ENCODE measurements at places on chromosomes 1 and 21. TPM values are rescaled to one million over a fixed set of nuclear protein-coding genes. Genes with fewer than 3 reads are reported as not detected.

GRCh38 chr1:116487583-116487982 is 83.2 kb downstream of the CD58 start:
- no peaks in the 10 kb centered on the region for H3K27me3 ChIP-seq
- DNase-seq, result no peak
- H3K36me3 ChIP-seq, result no peaks in the 10 kb centered on the region
- H3K4me1 ChIP-seq, result peaks cover 4% of the 10 kb centered on the region
- no peak overlapping the region for H3K4me3 ChIP-seq

DNA sequence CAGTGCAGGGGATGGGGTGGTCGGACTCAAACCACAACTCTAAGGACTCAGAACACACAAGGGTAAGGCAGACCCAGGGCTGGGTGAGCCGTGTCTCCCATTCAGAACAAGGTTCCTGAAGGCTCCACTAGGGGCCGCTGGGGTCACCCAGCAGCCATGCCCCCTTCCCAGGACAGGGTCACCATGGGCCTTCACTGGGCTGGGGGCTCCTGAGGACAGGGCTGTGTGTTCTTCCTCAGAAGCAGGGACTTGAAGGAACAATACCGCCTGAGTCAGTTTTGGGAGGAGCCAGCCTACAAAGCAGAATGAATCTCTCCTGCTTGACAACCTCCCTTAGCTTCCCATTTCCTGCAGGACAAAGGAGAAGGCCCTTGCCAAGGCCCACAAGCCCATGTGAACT is 15.4 kb downstream of the RIMS3 start:
- H3K36me3 ChIP-seq, result no peaks in the 10 kb centered on the region
- H3K4me1 ChIP-seq, result no peaks in the 10 kb centered on the region
- H3K27me3 ChIP-seq, result peaks cover 3% of the 10 kb centered on the region
- no peak overlapping the region for H3K4me3 ChIP-seq

The HMGCS2 gene
- 163 TPM for polyA plus RNA-seq

DNA sequence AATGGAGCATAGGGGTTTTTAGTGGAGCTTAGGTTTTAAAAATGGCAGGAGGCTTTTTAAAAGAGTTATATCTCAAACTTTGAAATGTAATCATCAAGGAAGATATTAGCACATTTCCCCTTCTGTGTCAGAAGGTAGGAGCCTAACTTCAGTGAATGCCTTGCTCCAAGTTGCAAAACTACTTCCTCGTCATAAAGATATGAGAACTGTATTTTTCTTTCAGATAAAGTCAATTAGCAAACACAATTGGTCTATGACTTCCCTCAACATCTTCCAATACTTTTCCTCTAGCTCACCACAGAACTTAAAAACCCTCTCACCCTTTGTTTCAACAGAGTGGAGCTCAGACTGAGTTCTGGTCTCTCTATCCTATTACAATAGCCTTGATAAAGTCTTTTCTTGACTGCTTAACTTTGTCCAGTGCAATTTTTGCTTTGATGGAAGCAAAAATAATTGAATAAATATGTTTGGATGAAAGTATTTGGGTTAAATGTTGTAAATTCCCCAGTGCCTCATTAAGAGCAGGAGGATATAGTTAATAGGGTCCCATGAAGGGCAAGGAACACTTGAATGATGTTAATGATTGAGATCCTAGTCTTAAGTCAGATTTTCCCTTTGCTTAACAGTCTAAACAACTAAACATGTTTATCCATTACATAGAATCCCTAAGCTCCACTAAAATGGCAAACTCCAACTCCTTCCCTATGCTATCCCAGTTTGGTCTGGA is 58.9 kb downstream of the TNFSF18 start:
- H3K4me3 ChIP-seq, result no peak overlapping the region
- H3K4me1 ChIP-seq, result no peaks in the 10 kb centered on the region
- H3K27ac ChIP-seq, result no peak overlapping the region
- no peak for DNase-seq
- no peaks in the 10 kb centered on the region for H3K27me3 ChIP-seq

The SSX2IP gene
- polyA plus RNA-seq, result 12.1 TPM

Data from kidney (tissue), 22 donors.